ENCODE measurements at places on chromosomes 5 and 9.

GRCh38 chr9:82586918-82587356, 476.0 kb downstream of the RASEF start:
- no peak for DNase-seq

DNA sequence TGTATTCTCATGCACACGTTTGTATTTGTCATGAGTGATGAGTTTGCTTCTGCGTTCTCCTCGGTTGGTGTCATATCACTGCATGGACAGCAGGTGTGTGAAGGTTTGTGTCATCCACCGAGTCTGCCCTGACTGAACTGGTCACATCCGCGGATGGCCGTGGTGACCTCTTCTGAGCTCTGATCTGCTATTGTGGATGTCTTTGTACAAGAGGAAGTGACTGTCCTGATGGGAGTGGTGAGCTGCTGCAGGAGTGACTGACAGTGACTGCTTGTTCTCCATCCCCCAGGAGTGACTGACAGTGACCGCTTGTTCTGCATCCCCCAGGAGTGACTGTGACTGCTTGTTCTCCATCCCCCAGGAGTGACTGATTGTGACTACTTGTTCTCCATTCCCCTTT, 69.9 kb downstream of the EHMT1 start:
- peak; percentile 31 for DNase-seq

DNA sequence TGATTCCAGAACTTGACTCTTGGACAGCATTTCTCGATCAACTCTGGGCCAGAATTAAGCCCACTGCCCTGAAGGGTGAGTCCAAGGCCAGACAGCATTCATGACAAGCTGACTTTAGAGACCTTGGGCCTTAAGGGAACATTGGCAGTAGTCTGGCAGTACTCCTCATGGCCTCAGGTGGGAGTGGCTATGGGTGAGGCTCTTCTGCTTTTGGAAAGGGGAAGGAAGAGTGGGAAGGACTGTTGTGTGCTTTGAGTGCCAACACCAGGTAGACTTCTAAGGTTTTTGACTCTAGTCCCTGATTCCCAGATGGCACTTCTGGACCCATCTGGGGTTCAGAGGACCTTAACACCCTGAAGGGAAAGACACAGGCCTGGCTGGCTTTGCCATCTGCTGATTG, 530.4 kb downstream of the ACTL7B start:
- DNase-seq: no peak

DNA sequence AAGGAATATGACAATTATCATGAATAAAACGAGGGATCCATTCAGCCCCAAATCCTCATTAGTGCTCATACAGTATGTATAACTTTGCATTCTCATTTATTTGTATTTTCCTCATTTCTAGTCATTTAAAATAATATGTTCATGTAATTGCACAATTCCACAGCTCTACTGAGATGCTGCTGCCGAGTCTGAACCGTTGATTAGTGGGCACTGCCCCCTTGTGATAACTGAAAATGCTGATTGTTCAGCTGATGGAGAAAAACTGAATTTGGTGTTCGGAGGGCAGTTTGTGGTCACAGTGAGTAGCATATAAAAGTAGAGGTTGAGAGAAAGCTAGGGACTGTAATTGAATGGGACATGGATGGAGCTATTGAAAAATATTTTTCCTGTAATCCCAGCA, 12.2 kb upstream of the GPR151 start:
- peak; percentile 51 for DNase-seq

GRCh38 chr5:135930029-135930948, 24.5 kb downstream of the LECT2 start:
- DNase-seq: peak; percentile 22

- peak; percentile 26 for DNase-seq
Observed at GRCh38 chr5:68315679-68316271, 100.2 kb downstream of the PIK3R1 start.

DNA sequence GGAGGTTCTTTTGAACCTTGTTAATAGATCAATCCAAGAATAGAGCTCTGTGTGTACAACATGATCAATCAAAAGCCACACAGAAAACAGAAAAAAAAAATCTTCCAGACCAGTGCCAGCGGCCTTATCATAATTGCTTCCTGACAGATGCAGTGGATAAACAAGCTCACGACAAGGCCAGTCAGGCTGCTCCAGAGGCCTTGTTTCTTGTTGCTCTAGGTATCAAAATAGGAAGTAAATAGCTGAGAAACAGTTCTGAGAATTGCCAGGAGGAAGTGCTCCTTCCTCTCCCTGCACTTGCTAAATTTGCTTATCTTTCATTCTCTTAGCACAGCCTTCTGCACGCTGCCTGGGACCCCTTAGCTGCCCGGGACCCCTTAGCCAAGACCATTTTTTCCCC, 199.0 kb upstream of the TARS1 start:
- DNase-seq: peak; percentile 92

DNA sequence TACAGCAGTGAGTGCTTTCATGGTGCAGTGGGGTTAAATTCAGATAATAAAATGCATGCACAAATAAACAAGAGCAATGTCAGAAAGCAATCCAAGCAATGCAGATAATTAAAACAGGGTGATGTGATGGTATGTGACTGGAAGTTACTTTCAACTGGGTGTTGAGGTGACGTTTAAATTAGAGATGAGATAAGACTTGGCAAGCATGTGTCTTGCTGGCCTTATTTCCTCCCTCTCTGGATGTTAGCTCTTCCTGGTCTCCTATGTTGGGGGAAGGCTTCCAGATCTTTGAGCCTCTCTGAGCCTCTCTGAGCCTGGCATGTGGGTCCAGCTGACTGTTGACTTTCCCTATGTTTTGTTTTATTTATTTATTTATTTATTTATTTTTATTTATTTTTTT, 54.4 kb downstream of the DOCK2 start:
- DNase-seq: no peak

DNA sequence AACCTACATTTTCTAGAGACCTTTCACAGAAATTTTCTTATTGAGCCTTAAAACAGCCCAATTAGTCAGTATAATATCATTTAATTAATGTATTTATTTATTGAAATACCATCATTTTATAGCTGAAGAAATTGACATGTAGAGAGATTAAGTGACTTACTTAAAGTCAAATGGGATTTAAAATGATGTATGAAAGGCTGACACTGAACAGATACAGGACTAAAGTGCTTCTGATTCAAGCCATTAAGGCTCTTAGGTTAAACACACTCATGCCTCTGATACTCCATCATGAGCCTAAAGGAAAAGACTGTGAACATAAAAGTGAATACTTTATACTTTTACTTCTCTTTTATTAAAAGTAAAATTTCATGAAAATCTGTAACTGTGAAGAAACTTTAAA, 12.8 kb downstream of the C9orf72 start:
- no peak for DNase-seq

GRCh38 chr5:121887727-121888126, 36.0 kb downstream of the FTMT start:
- no peak for DNase-seq

GRCh38 chr9:96021551-96022444, 146.3 kb downstream of the ERCC6L2 start:
- peak; percentile 23 for DNase-seq

DNA sequence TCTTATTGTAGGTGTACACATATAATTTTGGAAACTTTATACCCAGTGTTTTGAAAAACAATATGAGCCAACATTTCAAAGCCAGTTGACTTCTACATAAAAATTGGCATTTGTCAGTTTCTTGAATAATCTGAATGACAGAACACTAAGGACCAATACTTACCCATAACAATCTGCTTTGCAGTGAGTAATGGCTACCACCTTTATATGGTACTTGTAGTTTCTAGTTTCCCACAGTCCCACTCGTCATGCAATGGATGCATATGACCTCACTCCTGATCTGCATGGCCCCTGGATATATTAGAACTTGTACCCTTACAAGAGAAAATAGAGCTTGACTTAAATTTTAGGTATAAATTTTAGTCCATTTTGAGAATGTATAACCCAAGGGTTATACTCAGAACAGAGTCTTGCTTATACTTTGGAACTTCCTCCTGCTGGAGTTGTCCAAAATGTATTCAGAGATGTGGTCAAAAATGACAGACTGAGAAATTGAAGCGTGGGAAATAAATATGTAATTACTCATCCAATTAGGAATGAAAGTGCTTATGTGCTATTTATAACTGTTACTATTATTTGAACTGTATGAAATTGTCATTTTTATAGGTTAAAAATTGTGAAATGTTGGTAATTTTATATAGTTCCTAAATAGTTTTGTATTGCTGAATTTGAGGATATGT, 19.5 kb downstream of the XRCC4 start:
- DNase-seq: no peak

DNA sequence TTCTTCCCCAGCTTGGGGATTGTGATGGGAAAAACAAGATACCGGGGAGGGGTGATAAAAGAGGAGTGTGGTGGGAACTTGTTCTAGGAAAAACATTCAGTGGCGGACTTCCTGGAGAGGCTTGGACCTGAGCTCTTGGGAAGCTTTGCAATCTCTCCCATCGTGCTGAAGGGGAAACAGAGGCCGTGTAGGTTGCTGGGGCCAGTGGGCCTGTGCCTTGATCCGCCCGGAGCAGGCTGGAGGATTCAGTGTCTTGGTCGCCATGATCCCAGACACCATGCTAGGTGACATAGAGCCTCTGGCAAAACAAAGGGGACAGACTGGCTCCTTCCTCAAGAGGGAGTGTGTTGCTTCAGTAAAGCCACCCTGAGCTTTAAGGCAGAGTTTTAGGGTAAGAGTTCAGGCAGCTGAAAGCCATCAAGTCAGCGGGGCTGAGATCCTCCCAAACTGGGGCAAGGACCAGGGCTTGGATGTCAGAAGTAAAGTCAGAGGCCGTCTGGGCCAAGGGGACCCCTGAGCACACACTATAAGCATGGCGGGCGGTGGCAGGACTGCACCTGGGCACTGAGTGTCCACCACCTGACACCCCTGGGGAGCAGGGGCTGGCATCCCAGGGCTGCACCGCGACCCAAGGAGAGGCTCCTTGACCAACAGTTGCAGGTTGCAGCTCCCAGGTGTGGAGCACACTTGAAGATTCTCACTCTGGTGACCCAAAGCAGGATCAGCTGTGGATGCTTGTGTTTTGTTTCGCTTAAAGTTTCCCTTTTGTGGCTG, 44.7 kb downstream of the TRIP13 start:
- DNase-seq: no peak

DNA sequence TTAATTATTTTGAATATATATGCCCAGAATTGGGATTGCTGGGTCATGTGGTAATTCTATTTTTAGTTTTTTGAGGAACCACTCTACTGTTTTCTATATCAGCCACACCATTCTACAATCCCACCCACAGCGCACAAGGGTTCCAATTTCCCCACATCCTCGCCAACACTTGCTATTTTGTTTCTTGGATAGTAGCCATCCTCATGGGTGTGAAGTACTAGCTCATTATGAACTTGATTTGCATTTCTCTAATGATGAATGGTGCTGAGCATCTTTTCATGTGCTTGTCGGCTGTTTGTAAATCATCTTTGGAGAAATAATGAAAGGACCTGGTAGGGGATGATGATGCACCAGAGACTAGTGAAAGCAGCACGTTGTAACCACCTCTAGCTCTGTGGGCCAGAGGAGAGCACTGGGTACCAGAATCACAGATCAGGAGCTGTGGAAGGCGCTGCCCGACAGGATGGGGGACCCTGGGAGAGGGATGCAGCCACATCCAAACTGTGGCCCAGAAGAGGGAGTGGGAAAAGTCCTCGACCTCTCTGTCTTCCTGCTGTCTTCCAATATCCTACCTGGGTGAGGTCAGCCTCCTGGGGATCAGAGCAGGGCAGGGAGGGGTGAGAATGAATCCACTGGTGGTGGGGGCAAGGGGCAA, 155.4 kb downstream of the RGS3 start:
- DNase-seq: no peak

DNA sequence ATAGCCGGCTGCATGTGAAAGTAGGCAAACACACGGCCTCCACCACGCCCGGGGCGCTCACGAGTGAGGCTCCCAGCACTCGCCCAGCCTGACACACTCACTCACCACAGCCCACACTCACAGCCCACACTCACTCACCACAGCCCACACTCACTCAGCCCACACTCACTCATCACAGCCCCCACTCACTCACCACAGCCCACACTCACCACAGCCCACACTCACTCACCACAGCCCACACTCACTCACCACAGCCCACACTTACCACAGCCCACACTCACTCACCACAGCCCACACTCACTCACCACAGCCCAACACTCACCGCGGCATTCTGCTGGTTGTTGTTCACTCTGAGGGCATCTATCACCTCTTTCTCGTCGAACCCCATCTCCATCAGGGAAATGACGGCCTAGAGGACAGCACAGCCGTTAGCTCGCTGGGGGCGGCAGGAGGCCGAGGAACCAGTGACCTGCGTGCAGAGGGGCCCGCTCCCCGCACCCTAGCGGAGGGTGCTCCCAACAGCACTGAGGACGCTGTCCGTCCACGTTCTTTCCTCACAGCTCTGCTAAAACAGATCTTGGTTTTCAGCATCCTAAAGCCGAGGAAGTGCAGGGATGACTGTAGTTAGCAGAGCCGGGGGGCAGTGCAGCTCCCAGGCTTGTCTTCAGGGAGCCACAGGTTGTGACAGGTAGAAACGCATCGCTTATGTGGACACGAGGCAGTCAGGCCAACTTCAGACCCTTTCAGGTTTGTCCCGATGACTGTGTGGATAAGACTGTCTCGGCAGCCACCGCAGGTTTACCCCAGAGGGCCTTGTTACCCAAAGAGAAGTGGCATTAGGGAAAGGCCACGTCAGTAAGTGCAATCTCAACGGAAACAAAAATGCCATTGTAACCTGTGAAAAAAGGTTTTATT, 21.6 kb downstream of the UBAC1 start:
- DNase-seq: peak; percentile 76

DNA sequence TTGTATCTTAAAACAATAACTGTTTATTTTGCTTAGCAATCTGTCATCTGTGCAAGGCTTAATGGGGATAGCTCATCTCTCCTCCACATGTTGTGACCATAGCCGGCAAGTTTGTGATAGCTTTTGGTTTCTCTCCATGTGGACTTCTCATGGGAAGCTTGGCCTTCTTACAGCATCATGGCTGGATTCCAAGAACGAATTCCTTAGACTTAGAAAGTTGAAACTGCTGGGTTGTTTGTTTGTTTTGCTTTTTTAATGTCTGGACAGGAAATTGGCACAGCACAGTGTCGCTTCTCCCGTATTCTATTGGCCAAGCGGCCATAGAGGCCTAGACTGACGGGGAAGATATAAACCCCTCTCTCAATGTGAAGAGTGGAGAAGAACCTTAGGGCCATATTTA, 61.0 kb upstream of the PRDM9 start:
- no peak for DNase-seq

DNA sequence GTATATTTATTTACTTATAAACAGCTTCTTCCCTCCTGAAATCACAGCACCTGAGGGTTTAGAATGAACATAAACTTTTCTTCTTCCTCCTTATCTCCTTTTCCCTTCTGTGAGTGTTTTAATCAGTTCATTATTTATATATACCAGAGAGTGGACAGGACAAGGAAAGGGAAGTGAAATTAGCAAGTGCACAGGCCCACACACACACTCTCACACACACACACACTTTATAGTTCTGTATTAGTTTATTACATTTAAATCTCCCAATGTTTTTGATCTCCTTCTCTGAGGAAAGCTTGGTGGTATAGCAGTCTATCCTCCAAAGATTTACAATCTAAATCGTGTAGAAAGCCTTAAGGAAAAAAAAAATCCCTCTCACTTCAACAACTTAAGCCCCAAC, 353.5 kb downstream of the NDUFS4 start:
- DNase-seq: no peak
